Fibroblast of skin of abdomen (primary cell): ENCODE measurements at places on chromosomes 6 and 20.

DNA sequence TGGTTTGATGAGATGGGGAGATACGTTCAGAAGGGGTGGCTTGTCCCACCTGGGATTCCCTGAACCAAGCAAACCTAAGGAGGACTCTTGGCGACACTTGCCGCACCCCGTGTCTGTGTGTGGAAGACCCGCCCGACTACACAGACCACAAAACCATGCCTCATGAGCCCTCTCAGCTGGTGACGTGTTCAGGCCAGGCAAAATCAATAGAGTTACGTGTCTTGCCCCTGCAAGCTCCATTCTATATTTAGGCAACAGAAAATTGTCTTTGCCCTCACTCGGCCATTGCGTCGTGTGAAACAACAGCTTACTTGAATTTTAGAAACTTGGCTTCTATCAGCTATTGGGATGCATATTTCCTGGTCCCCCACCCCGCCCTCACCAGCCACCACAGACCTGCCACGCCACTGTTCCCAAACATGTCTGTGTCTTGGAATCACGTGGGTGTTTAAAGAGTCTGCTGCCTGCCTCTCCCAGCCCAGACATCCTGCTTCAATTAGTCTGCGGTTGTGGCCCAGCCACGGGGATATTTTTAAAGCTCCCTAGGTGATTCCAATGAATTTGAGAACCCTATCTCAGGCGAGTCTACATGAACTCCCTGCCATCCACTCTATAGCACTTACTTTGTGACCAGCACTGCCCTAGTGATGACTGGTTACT, 279.2 kb upstream of the EXOC2 start:
- DNase-seq, result peak; percentile 91

DNA sequence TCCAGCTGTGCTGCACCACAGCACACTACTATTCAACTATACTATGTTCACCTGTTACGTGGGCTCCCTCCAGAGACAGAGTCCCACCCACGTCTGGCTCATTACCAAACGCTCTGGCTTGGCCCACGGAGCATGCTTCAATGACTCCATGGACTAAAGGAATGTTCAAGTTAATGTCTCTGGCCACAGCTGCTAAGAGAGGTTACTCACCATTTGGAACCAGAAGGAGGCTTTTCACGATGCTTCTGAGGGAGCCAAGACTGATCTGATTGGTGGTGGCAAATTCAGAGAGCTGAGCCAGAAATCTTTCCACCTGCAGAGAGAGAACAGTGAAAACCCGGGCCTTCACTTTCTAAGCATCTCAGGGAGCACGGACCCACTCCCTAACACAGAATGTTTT, 15.6 kb downstream of the COMMD7 start:
- DNase-seq, result peak; percentile 78

GRCh38 chr6:4664911-4665310, 111.3 kb upstream of the CDYL start:
- no peak for DNase-seq

- DNase-seq, result no peak
Observed at GRCh38 chr6:163085861-163086623, 328.5 kb upstream of the QKI start.

- DNase-seq, result no peak
Observed at GRCh38 chr20:61400499-61400898, 148.4 kb downstream of the CDH4 start.

- no peak for DNase-seq
Observed at GRCh38 chr6:46549155-46549554, 57.9 kb upstream of the RCAN2 start.

GRCh38 chr6:14207448-14207847, 89.9 kb downstream of the CD83 start:
- no peak for DNase-seq

DNA sequence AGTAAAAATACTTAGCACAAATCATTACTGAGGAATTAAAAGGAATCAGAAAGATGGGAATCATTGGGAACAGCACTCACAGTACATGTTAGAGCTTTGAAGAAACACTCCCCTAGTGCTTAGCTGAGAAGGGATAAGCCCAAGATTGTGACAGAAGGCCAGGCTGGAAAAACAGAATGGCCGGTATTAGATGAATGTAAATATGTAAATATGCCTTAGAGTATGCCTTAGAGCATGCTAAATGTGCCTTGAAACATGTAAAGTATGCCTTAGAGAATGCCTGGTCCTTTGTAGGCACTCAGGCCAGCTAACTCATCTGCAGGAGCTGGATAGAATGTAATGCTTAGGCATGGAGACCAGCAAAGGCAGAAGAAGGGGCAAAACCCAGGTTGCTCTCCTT, 10.6 kb upstream of the TENT5A start:
- DNase-seq, result no peak

DNA sequence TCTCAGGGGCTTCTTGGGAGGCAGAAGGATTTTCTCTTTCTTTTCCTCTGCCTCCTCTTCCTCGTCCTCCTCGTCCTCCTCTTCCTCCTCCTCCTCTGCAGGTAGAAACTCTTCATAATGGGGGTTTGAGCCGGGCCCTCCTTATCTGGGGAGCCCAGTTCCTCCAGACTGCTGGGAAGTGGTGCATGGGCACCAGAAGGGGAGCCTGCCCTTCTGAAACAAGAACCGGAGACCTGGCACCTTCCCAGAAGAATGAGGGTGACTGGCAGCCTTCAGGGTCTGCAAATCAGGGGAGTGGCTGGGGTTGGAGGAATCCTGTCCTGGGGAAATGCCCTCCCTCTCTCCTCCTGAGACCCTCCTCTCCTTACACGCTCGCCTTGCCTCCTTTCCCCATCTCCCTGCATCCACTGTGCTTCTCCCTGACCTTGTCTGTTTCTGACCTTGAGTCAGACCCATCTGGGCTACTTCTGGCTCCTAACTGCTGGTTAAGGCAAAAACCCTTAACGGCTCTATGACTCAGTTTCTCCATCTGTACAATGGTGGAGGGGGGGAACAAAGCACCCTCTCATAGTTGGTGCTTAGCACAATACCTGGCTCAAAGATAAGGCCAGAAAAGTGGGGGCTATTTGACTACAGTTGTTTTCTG, 1.7 kb downstream of the TULP1 start:
- DNase-seq, result no peak

DNA sequence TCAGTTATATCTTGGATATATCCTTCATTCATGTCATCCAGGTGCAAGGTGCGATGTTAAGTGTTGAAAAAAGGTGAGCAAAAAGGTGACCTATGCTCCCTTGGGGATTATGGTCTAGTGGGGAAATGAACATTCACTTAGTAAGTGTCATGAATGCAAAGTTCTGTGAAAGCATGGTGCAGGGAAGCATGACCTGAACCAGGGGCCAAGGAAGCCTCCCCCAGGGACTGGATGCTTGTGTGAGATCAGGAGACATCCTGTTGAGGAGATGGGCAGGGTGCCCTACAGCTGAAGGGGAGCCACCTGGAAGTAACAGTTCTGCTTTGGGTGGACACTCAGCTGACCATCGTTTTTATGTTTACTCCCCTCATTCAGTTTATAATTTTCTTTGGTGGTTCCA, 179.5 kb downstream of the SYNDIG1 start:
- no peak for DNase-seq

DNA sequence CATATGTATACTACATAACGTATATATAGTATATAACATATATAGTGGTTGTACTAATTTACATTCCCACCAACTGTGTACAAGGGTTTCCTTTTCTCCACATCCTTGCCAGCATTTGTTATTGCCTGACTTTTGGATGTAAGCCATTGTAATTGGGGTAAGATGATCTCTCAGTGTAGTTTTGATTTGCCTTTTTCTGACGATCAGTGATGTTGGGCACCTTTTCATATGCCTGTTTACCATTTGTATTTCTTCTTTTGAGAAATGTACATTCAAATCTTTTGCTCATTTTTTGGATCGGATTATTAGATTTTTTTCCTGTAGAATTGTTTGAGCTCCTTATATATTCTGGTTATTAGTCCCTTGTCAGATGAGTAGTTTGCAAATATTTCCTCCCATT, 11.4 kb downstream of the SYNJ2 start:
- DNase-seq, result no peak

DNA sequence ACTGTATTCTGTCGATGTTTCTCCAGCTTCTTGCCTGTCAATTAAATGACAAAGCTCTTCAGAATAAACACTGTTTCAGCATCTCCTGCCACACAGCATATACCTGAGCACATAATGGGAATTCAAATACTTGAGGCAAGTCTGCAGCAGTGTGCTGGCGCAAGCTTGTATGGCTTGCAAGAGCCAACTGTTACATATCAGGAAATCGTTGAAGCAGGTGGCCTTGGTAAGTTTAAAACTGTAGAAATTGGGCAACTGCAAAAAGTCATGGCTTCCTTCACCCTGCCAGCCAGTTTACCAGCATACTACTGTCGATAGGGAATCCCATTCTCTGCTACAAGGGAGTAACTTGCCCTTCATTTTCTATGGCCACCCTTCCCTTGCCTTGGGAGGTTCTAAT, 23.0 kb downstream of the CPNE1 start:
- DNase-seq, result no peak

GRCh38 chr6:52644253-52644652, 26.7 kb upstream of the TMEM14A start:
- no peak for DNase-seq

- DNase-seq, result no peak
Observed at GRCh38 chr6:32475392-32476206, 35.9 kb downstream of the HLA-DRA start.

GRCh38 chr6:159788753-159789376, 537 bp downstream of the TCP1 start:
- peak; percentile 10 for DNase-seq

GRCh38 chr20:34639755-34640222, 37.1 kb downstream of the PIGU start:
- DNase-seq, result no peak

DNA sequence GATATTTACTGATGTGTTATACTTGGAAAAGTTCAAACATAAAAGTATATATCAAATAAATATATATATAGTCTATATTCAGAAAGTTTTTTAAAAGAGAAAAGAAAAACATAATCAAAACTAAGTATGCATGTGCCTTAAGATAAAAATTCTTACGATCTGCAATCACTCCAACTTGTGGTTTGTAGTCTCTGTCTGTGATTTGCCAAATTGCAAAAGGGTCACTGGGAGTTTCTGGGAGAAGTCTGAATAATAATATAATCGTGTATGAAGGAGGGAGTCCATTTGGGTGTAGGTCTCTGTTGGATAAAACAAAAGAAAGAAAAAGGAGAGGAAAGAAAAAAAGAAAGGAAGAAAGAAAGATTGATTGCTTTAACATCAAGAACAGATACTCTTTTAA, 92.4 kb downstream of the COL12A1 start:
- DNase-seq, result no peak

- DNase-seq, result no peak
Observed at GRCh38 chr6:44305200-44305725, 7.9 kb downstream of the AARS2 start.

- no peak for DNase-seq
Observed at GRCh38 chr6:44128020-44128917, 915 bp downstream of the TMEM63B start.

- no peak for DNase-seq
Observed at GRCh38 chr6:121934451-121934850, 465.0 kb upstream of the HSF2 start.

- no peak for DNase-seq
Observed at GRCh38 chr6:15368186-15368585, 122.3 kb downstream of the JARID2 start.

DNA sequence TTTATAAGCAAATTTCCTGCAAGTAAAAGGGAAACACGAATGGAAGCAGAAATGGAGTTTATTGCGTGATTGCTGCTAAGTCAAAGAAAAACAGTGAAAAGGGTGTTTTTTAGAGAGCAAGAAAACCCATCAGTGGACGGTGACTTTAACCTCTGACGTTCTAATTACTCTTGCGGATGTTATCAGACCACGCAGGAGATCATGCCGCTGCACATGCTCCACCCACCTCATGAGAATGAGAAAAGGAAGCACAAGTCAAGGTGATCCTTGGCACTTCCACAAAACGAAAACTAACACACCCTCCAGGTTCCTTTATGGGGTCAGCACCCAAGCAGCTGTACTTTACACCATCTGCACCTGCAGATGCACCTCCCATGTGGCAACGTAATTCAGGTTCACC, 45.0 kb downstream of the LYRM4 start:
- DNase-seq, result no peak

DNA sequence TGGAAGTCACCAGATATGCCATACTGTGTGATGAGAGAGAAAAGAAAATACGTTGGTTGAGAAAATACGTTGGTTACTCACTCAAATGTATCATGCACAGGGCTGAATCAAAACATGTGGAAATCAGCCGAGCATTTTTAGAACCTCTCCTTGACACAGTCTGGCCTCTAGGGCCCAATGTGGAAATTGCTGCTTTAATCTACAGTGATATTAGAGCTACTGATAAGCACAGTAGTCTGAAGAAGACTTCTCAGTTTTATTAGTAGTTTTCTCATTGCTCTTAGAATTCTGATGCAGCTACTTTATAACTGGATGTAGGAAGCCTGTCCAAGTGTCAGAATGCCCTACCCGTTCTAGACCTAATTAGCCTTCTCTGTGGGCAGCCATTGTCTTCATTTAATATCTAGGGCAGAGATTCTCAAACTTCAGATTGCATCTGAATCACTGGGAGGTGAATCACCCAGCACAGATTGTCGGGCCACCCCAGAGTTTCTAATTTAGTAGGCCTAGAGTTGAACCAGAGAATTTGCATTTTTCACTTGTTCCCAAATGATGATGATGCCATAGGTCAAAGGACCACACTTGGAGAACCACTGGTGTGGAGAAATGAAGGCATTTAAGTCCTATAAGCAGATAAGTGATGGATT, 229.1 kb downstream of the PLCB1 start:
- peak; percentile 52 for DNase-seq

DNA sequence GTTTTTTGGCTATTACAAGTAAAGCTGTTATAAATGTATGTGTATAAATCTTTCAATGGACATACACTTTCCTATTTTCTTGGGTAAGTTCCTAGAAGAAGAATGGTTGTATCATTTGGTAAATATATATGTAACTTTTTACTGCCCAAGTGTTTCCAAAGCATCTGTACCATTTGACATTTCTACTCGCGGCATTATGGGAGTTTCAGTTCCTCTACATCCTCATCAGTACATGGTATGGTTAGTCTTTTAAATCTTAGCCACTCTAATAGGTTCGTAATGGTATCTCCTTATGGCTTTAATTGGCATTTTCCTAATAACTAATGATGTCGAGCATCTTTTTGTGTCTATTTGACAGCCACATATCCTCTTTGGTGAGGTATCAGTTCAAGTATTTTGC, 12.9 kb downstream of the SNPH start:
- no peak for DNase-seq

DNA sequence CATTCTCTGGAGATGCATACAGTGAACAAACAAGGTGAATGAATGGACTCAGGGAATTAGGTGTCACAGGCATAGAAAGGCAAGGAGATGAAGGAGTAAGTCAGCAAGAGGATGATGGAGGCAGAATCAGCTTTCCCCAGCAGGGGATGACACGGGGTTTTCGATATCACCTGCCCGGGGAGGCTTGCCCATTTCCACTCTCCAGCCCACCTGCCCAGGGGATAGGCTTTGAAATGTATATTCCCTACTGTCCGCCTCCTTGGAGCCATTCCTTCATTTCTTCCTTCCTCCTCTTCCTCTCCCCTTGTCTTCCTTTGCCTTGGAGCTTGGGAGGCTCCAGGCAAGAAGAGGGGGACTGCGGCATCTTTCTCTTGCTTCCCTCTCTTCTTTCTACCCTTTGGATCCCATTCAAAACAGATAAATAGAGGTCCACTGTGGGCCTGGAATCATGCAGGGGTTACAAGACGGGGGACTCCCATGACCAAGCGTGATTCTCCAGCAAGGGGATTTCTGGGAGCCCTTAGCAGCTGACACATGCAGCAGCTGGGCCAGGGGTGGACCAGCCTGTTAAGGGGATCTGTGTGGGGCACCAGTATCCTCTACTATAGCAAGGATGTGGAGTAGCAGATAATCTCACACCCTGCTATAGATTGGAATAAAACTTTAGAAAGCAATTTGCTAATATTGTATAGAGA, 23.5 kb upstream of the RNF24 start:
- DNase-seq, result no peak
